Mesothelial cell of epicardium (in vitro differentiated cells): ENCODE measurements at places on chromosomes 11 and 22. TPM values are rescaled to one million over a fixed set of nuclear protein-coding genes. Genes with fewer than 3 reads are reported as not detected.

GRCh38 chr11:33734441-33735270 is 1.6 kb downstream of the CD59 start:
- peaks cover 23% of the 10 kb centered on the region for H3K4me1 ChIP-seq
- DNase-seq = no peak
- peaks cover 4% of the 10 kb centered on the region for H3K36me3 ChIP-seq
- no peaks in the 10 kb centered on the region for H3K27me3 ChIP-seq

DNA sequence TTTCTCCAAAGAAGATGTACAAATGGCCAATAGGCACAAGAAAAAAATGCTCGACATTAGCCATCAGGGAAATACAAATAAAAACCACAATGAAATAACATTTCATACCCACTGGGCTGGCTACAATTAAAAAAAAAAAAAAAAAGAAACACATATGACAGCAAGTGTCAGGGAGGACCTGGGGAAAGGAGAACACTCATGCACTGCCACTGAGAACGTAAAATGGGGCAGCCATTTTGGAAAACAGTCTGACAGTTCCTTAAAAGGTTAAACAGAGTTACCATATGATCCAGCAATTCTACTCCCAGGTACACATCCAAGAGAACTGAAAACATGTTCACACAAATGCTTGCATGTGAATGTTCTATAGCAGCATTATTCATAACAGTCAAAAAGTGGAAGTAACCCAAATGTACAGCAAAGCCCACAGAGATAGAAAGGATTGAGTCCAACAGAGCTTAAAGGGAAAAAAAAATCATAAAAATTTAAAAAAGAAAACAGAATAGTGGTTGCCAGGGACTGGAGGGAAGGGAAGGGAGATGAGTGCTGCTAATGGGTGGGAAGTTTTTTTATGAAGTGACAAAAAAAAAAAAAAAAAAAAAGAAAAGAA is 48.4 kb upstream of the CYP2D6 start:
- H3K4me3 ChIP-seq = no peak overlapping the region
- no peaks in the 10 kb centered on the region for H3K27me3 ChIP-seq
- peaks cover 7% of the 10 kb centered on the region for H3K36me3 ChIP-seq

- H3K27me3 ChIP-seq = no peaks in the 10 kb centered on the region
- H3K27ac ChIP-seq = peak overlapping the region; percentile 81
- H3K4me1 ChIP-seq = peaks cover 36% of the 10 kb centered on the region
- no peak for DNase-seq
- H3K36me3 ChIP-seq = peaks cover 4% of the 10 kb centered on the region
- H3K4me3 ChIP-seq = peak overlapping the region; percentile 94
Measured at GRCh38 chr22:21569459-21570170, 2.1 kb downstream of the UBE2L3 start.

DNA sequence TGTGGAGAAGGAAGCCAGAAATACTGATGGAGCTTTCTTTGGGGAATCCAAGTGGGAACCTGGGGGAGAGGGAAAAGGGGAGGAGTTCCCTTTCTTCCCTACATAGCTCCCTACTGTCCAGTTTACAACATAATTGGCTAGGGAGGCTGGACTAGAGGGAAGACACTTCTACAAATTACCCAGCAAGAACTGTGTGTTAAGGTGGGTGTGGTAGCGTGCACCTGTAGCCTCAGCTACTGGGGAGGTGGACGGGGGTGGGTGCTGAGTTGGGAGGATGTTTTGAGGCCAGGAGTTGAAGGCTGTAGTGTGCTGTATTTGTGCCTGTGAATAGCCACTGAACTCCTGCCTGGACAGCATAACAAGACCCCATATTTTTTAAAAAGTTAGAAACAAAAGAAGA is 74.0 kb downstream of the NAV2 start:
- no peaks in the 10 kb centered on the region for H3K27me3 ChIP-seq
- DNase-seq = no peak
- H3K4me1 ChIP-seq = peaks cover 13% of the 10 kb centered on the region
- no peak overlapping the region for H3K4me3 ChIP-seq
- H3K27ac ChIP-seq = no peak overlapping the region
- peaks cover 11% of the 10 kb centered on the region for H3K36me3 ChIP-seq

GRCh38 chr11:121235057-121235456 is 57.5 kb upstream of the SC5D start:
- peak overlapping the region; percentile 2 for H3K27ac ChIP-seq
- peaks cover 58% of the 10 kb centered on the region for H3K4me1 ChIP-seq
- no peak overlapping the region for H3K4me3 ChIP-seq
- DNase-seq = no peak
- no peaks in the 10 kb centered on the region for H3K27me3 ChIP-seq

- H3K36me3 ChIP-seq = peaks cover 1% of the 10 kb centered on the region
- H3K4me3 ChIP-seq = no peak overlapping the region
- peaks cover 22% of the 10 kb centered on the region for H3K4me1 ChIP-seq
- no peaks in the 10 kb centered on the region for H3K27me3 ChIP-seq
- no peak for DNase-seq
- H3K27ac ChIP-seq = peak overlapping the region; percentile 49
Measured at GRCh38 chr11:73206801-73207200, 11.3 kb upstream of the P2RY2 start.

DNA sequence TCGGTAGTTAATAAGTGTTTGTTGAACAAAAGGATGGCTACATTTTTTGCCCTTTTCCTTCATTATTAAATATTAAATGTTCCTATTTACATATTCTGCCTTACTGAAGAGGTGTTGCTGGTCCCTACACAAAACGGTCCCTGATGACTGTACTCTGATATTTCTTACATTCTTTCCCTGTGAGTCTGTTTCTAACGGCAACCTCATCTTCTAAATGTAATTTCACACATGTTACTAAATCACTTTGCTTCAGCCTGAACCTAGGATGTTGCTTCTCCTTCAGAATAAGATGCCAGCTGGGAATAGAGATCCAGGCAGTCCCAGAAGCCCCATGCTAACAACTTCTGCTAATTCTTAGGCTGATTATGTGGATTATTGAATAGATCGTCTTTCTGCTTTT is 50.3 kb downstream of the SPON1 start:
- no peak overlapping the region for H3K4me3 ChIP-seq
- H3K27ac ChIP-seq = no peak overlapping the region
- DNase-seq = no peak
- H3K4me1 ChIP-seq = no peaks in the 10 kb centered on the region
- no peaks in the 10 kb centered on the region for H3K36me3 ChIP-seq

DNA sequence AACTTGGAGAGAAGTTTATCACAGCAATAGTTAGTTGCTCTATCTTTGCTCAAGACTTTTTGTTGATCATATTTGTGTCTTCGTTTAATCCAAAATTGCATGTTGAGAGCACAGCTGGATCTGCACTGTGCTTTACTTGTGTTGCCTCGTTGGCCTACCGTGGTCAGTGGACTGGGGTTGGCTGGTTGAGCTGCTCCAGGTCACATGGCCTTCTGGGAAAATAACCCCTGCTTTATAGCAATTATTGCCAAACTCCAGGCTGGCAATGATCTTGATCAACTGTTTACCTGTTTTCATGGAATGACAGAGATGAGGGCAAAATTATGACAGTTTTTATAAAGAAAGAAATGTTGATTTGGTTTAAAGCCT is 5.7 kb upstream of the PLET1 start:
- DNase-seq = no peak
- no peaks in the 10 kb centered on the region for H3K27me3 ChIP-seq
- no peak overlapping the region for H3K4me3 ChIP-seq
- no peaks in the 10 kb centered on the region for H3K36me3 ChIP-seq
- peaks cover 16% of the 10 kb centered on the region for H3K4me1 ChIP-seq

- H3K27me3 ChIP-seq = peaks cover 16% of the 10 kb centered on the region
- no peaks in the 10 kb centered on the region for H3K36me3 ChIP-seq
Measured at GRCh38 chr22:27337676-27338075, 463.9 kb downstream of the MN1 start.

- no peaks in the 10 kb centered on the region for H3K36me3 ChIP-seq
- peak overlapping the region; percentile 58 for H3K4me3 ChIP-seq
- no peak overlapping the region for H3K27ac ChIP-seq
- DNase-seq = peak; percentile 53
Measured at GRCh38 chr22:37428649-37429586, 1.6 kb upstream of the ELFN2 start.

GRCh38 chr11:2187280-2187707 is 15.7 kb upstream of the TH start:
- H3K4me1 ChIP-seq = peaks cover 10% of the 10 kb centered on the region
- no peak overlapping the region for H3K27ac ChIP-seq
- DNase-seq = no peak
- H3K27me3 ChIP-seq = peaks cover 30% of the 10 kb centered on the region

GRCh38 chr11:838441-839279 is 3.7 kb downstream of the POLR2L start:
- H3K36me3 ChIP-seq = no peaks in the 10 kb centered on the region
- no peak for DNase-seq
- H3K4me1 ChIP-seq = peaks cover 22% of the 10 kb centered on the region
- no peaks in the 10 kb centered on the region for H3K27me3 ChIP-seq
- no peak overlapping the region for H3K4me3 ChIP-seq
- H3K27ac ChIP-seq = no peak overlapping the region

DNA sequence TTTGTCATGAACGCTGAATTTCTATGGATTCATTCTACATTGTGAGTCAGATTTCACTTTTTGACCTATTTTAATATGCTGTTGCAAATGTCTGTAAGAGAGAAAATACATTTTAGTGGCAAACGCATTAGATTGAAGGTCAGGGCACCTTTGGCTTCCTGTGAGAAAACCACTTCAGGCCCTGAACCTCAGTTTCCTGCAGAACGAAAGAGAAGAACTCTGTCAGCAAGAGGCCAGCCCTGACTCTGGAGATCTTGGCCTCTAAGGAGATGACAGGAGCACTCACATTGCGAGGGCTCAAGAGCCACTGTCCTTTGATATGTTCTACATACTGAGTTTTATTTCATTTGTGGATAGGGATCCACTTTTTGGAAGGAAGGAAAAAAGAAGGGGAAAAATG is 83.6 kb downstream of the KCNJ1 start:
- no peaks in the 10 kb centered on the region for H3K36me3 ChIP-seq
- no peak for DNase-seq
- peaks cover 17% of the 10 kb centered on the region for H3K4me1 ChIP-seq
- H3K27ac ChIP-seq = no peak overlapping the region

DNA sequence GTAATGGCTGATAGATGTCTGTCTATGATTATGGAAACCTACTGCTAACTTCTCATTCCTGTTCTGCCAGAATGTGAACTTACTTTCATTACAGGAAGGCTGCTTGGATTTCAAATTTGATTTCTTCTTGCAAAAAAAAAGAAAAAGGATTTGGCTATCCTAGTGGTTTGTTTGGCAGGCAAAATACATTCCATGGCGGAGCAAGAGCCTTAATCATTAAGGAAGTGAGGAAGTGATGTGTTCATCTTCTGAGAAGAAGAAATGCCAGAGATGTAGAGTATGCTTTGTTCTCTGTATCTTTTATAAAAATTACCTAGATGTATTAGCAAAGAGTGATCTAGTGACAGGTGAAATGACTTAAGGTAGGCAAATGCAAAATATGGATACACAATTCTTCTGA is 356.3 kb downstream of the SOX6 start:
- no peak for DNase-seq
- H3K27me3 ChIP-seq = no peaks in the 10 kb centered on the region
- peaks cover 5% of the 10 kb centered on the region for H3K4me1 ChIP-seq
- peaks cover 2% of the 10 kb centered on the region for H3K36me3 ChIP-seq
- no peak overlapping the region for H3K27ac ChIP-seq

GRCh38 chr11:72426103-72426757 is 8.1 kb downstream of the CLPB start:
- H3K4me3 ChIP-seq = no peak overlapping the region
- peaks cover 4% of the 10 kb centered on the region for H3K4me1 ChIP-seq
- peaks cover 12% of the 10 kb centered on the region for H3K36me3 ChIP-seq
- DNase-seq = no peak
- H3K27me3 ChIP-seq = no peaks in the 10 kb centered on the region
- H3K27ac ChIP-seq = no peak overlapping the region

- H3K4me1 ChIP-seq = peaks cover 27% of the 10 kb centered on the region
- no peaks in the 10 kb centered on the region for H3K36me3 ChIP-seq
- peaks cover 3% of the 10 kb centered on the region for H3K27me3 ChIP-seq
- DNase-seq = no peak
- no peak overlapping the region for H3K27ac ChIP-seq
- no peak overlapping the region for H3K4me3 ChIP-seq
Measured at GRCh38 chr11:122746050-122746478, 90.5 kb downstream of the UBASH3B start.

GRCh38 chr11:18254781-18255361 is 6.4 kb upstream of the SAA2 start:
- H3K4me3 ChIP-seq = no peak overlapping the region
- no peak overlapping the region for H3K27ac ChIP-seq
- no peak for DNase-seq
- no peaks in the 10 kb centered on the region for H3K36me3 ChIP-seq

DNA sequence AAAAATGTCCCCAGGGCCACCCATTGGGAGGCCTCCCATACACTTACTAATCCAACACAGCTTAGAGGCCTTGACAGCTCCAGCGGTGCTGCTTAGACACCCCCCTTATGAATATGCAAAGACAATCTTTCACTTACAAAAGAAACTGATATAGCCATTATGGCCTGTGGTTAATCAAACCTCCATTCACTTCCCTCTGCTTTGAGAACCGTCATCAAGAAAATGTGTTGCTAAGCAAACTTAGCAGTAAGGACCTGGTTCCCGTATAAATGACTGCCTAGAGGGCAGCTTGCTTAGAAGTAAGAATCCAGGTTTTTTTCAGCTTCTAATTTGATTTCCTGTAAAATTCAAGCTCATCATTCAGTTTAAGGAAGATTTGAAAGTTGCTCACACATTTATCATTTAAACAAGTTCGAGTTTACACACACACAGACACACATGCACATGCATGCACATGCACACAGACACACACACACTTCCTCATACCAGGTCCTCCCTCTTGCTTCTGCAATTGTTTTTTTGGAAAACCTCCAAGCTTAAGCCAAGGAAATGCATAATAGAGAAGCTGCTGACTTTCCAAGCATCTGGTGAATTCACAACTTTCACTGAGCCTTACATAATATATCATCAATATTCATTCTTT is 137.7 kb upstream of the BLID start:
- H3K36me3 ChIP-seq = peaks cover 5% of the 10 kb centered on the region
- peaks cover 31% of the 10 kb centered on the region for H3K4me1 ChIP-seq
- DNase-seq = no peak
- H3K4me3 ChIP-seq = no peak overlapping the region
- peak overlapping the region; percentile 89 for H3K27ac ChIP-seq

DNA sequence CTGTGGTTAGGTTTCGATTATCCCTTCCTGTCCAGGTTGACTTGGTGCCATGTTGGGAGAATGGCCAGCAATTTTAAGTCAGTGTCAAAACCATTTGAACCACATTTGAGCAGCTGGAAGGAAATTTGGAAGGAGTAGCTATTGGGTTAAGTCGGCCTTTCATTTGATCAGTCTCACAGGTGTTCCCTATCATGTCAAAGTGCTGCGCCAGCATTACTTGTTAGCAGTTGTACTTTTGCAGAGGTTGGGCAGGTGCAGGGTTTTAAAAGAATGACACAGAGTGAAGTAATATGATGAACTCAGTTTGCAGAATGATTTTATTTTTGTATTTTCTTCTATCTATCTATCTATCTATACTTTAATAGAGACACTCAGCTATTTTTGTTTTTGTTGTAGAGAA is 6.4 kb upstream of the TYMP start:
- peaks cover 30% of the 10 kb centered on the region for H3K4me1 ChIP-seq
- H3K36me3 ChIP-seq = no peaks in the 10 kb centered on the region
- H3K27me3 ChIP-seq = peaks cover 11% of the 10 kb centered on the region
- H3K27ac ChIP-seq = no peak overlapping the region
- no peak for DNase-seq

The SLN gene
- not detected in 3 replicates for total RNA-seq

The ARVCF gene
- total RNA-seq = 38.4 to 43.8 TPM (median 41.2 TPM) in 3 replicates

The SLC25A18 gene
- 0.35 to 0.60 TPM (median 0.54 TPM) in 3 replicates for total RNA-seq

The HEPACAM gene
- 0.07 TPM in 2 of 3 replicates, not detected in the other for total RNA-seq

The DEUP1 gene
- 0.66 to 1.2 TPM (median 1.2 TPM) in 3 replicates for total RNA-seq

The SLC25A45 gene
- total RNA-seq = 3.9 to 4.7 TPM (median 4.7 TPM) in 3 replicates
